ENCODE measurements at places on chromosomes 1 and 21.

DNA sequence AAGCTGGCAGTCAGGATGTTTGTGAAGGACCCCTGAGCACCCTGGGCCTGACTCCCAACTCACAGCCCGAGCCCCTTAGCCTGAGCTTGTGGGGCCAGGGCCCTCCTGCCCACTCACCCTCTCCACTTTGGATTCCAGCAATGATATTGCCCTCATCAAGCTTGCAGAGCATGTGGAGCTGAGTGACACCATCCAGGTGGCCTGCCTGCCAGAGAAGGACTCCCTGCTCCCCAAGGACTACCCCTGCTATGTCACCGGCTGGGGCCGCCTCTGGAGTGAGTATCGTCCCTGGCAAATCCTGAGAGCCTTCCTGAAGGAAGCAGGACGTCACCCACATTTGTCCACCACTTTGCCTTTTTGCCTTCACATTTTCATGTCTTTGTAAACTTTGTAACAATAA, 5.0 kb downstream of the CTRC start:
- H3K27me3 ChIP-seq, result no peaks in the 10 kb centered on the region
- H3K27ac ChIP-seq, result no peak overlapping the region
- H3K4me3 ChIP-seq, result no peak overlapping the region
- H3K4me1 ChIP-seq, result no peaks in the 10 kb centered on the region
- no peak for DNase-seq

- H3K4me1 ChIP-seq, result peaks cover 73% of the 10 kb centered on the region
- H3K36me3 ChIP-seq, result no peaks in the 10 kb centered on the region
- DNase-seq, result no peak
- H3K27ac ChIP-seq, result peak overlapping the region; percentile 100
- peak overlapping the region; percentile 71 for H3K4me3 ChIP-seq
Measured at GRCh38 chr1:150564051-150564991, 15.1 kb downstream of the MCL1 start.

- no peak overlapping the region for H3K27ac ChIP-seq
- H3K4me3 ChIP-seq, result no peak overlapping the region
- peaks cover 8% of the 10 kb centered on the region for H3K4me1 ChIP-seq
- no peaks in the 10 kb centered on the region for H3K36me3 ChIP-seq
- no peak for DNase-seq
- no peaks in the 10 kb centered on the region for H3K27me3 ChIP-seq
Measured at GRCh38 chr1:81840805-81841204, 40.1 kb downstream of the ADGRL2 start.

- H3K27ac ChIP-seq, result no peak overlapping the region
- no peak for DNase-seq
- no peaks in the 10 kb centered on the region for H3K27me3 ChIP-seq
- no peaks in the 10 kb centered on the region for H3K36me3 ChIP-seq
- H3K4me3 ChIP-seq, result no peak overlapping the region
- H3K4me1 ChIP-seq, result no peaks in the 10 kb centered on the region
Measured at GRCh38 chr1:18282851-18283600, 175.4 kb downstream of the IGSF21 start.

GRCh38 chr1:9385801-9386573, 93.3 kb downstream of the SPSB1 start:
- H3K27me3 ChIP-seq, result no peaks in the 10 kb centered on the region
- H3K4me1 ChIP-seq, result peaks cover 36% of the 10 kb centered on the region
- H3K4me3 ChIP-seq, result no peak overlapping the region
- H3K36me3 ChIP-seq, result no peaks in the 10 kb centered on the region

DNA sequence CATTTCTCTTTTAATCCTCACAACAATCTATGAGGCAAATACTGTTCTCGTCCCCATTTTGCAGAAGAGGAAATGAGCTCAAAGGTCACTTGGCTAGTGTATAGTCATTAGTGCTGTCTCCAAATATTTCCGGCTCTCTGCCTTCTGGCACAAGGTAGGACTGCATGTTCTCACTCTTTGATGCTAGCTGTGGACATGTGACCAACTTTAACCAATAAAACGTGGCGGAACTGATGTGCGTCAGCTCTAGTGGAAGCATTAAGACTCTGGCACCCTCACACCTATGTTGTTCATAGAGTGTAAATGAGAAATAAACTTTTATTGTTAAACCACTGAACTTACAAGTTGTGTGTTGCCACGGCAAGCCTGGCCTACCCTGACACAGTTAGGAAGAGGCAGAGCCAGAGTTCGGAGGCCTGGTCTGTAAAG, 5.0 kb upstream of the KIF21B start:
- no peaks in the 10 kb centered on the region for H3K36me3 ChIP-seq
- peaks cover 19% of the 10 kb centered on the region for H3K4me1 ChIP-seq
- DNase-seq, result no peak
- H3K4me3 ChIP-seq, result no peak overlapping the region
- no peak overlapping the region for H3K27ac ChIP-seq

- H3K4me1 ChIP-seq, result peaks cover 29% of the 10 kb centered on the region
- no peak for DNase-seq
- H3K27me3 ChIP-seq, result no peaks in the 10 kb centered on the region
- no peaks in the 10 kb centered on the region for H3K36me3 ChIP-seq
- peak overlapping the region; percentile 29 for H3K27ac ChIP-seq
Measured at GRCh38 chr1:19730232-19730631, 65.6 kb downstream of the HTR6 start.

GRCh38 chr1:31715087-31715872, 11.5 kb upstream of the COL16A1 start:
- no peaks in the 10 kb centered on the region for H3K36me3 ChIP-seq
- DNase-seq, result peak; percentile 86
- peak overlapping the region; percentile 95 for H3K27ac ChIP-seq
- H3K4me3 ChIP-seq, result peak overlapping the region; percentile 74
- H3K27me3 ChIP-seq, result no peaks in the 10 kb centered on the region
- peaks cover 17% of the 10 kb centered on the region for H3K4me1 ChIP-seq

DNA sequence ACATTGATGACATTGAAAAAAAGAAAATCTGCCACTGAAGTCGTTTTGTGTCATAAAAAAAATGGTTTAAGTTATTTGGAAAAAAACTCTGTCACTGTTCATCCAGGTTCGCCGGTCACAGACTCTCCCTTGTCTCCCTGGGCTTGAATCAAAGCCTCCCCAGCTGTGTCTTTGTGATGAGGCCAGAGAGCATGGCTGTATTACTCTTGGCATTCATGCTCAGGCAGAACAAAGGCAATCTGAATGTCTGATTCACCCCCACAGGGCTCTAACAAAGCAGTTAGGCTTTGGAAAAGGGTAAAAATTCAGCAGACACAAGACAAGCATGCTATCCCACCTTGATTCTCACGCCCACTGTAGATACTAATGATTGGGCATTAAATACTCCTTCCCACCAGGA, 304.3 kb upstream of the PLD5 start:
- DNase-seq, result no peak
- no peaks in the 10 kb centered on the region for H3K36me3 ChIP-seq
- H3K27ac ChIP-seq, result no peak overlapping the region
- no peak overlapping the region for H3K4me3 ChIP-seq
- no peaks in the 10 kb centered on the region for H3K27me3 ChIP-seq

DNA sequence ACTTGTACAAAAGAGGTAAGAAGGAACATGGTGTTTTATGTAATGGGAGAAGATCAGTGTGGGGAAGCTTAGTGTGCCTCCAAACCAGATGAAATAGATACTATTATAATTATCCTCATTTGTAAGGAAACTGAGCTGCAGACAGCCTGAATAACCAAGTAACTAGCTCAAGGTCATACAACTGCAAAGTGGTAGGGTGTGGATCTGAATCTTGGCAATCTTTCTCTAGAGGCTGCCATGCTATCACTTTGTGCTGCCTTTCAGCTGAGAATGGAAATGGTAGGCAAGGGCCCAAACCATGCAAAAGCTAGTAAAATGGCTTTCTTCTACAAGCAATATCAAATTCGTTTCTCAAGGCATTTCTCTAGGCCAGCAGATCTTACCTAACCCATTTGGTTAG, 51.0 kb downstream of the DUSP10 start:
- no peak for DNase-seq
- H3K36me3 ChIP-seq, result no peaks in the 10 kb centered on the region
- H3K27me3 ChIP-seq, result no peaks in the 10 kb centered on the region
- H3K27ac ChIP-seq, result no peak overlapping the region
- no peak overlapping the region for H3K4me3 ChIP-seq
- no peaks in the 10 kb centered on the region for H3K4me1 ChIP-seq

- H3K27ac ChIP-seq, result no peak overlapping the region
- no peaks in the 10 kb centered on the region for H3K27me3 ChIP-seq
- no peak overlapping the region for H3K4me3 ChIP-seq
Measured at GRCh38 chr1:234542211-234542850, 63.4 kb upstream of the TARBP1 start.

DNA sequence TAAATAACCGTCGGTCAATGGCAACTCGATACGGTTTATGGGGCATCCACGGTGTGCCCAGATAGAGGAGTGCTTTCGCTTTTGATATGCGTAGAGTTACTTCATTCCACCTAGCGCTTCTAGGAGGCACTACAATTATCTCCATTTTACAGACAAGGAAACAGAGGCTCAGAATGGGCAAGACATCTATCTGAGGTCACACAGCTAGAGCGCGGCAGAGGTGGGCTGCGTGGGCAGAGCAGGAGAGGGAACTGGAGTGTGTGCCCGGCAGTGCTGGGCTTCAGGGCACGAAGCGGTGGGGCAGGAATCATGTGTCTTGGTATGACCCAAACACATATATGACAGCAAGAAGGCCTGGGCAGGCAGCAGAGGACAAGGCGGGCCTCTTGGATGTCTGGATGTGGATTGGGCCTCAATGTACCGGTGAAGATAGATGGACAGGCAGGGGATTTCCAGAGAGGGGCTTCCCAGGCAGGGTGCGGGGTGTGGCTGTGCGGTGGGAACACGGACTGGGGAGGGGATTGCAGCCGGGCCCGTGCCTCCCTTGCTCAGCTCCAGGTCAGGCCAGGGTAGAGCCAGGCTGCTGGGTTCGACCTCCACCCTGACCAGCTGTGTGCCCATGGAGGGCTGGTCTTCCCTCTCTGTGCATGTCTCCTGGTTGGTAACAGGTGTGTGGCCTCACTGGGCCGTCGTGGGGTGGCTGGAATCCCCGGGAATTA, 21.2 kb downstream of the TP73 start:
- no peak for DNase-seq
- H3K36me3 ChIP-seq, result no peaks in the 10 kb centered on the region
- H3K27me3 ChIP-seq, result no peaks in the 10 kb centered on the region
- H3K4me1 ChIP-seq, result no peaks in the 10 kb centered on the region
- no peak overlapping the region for H3K4me3 ChIP-seq

GRCh38 chr21:33850401-33850800, 65.2 kb downstream of the ATP5PO start:
- H3K4me1 ChIP-seq, result no peaks in the 10 kb centered on the region
- H3K4me3 ChIP-seq, result no peak overlapping the region
- DNase-seq, result no peak
- H3K27ac ChIP-seq, result no peak overlapping the region
- no peaks in the 10 kb centered on the region for H3K36me3 ChIP-seq

DNA sequence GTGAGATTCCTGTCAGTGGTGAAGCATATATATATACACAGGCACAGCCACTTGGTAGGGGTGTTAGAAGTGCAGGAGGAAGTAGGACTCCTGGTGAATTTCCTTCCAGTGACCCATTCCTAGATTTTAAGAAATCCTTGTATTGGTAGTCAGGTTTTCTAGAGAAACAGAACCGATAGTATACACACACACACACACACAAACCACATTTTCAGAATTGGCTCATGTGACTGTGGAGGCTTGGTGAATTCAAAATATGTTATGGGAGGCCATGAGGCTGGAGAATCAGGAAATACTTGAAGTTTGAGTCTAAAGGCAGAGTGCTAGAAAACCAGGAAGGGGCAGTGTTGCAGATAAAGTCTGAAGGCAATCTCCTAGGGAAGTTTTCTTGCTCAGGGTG, 114.2 kb downstream of the FCRL5 start:
- no peak overlapping the region for H3K4me3 ChIP-seq
- no peaks in the 10 kb centered on the region for H3K36me3 ChIP-seq
- no peaks in the 10 kb centered on the region for H3K4me1 ChIP-seq
- no peaks in the 10 kb centered on the region for H3K27me3 ChIP-seq

GRCh38 chr1:43197343-43198127, 25.4 kb downstream of the CFAP57 start:
- no peaks in the 10 kb centered on the region for H3K27me3 ChIP-seq
- H3K4me3 ChIP-seq, result no peak overlapping the region
- no peak overlapping the region for H3K27ac ChIP-seq
- DNase-seq, result no peak
- no peaks in the 10 kb centered on the region for H3K4me1 ChIP-seq
- no peaks in the 10 kb centered on the region for H3K36me3 ChIP-seq

DNA sequence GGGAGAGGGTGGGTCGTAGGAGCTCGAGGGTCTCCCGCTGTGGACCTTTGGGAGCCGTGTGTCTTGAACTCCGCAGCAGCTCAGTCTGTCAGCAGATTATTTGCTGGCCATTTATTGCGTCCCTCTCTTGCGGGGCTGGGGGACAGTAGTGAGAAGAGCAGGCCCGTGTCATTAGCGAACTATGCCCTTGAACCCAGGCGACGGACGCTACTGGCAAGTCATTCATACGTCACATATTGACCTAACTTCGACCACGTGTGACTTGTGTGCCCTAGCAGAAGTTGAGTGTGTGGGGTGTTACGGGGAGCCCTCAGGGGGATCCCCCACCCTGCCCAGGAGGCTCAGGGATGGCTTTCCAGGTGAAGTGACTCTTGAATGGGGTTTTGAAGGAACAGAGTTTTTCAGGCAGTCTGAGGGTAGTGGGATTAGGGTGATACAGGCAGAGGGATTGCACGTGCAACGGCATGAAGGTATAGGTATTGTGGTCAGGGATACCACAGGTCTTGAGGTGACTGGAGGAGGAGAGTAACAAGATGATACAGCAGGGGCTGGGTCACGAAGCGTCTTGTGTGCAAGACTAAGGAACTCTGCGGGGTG, 13.0 kb downstream of the RCC1 start:
- H3K27me3 ChIP-seq, result no peaks in the 10 kb centered on the region
- H3K36me3 ChIP-seq, result peaks cover 2% of the 10 kb centered on the region
- peak overlapping the region; percentile 77 for H3K4me3 ChIP-seq
- no peak for DNase-seq
- H3K4me1 ChIP-seq, result peaks cover 8% of the 10 kb centered on the region
- H3K27ac ChIP-seq, result no peak overlapping the region

DNA sequence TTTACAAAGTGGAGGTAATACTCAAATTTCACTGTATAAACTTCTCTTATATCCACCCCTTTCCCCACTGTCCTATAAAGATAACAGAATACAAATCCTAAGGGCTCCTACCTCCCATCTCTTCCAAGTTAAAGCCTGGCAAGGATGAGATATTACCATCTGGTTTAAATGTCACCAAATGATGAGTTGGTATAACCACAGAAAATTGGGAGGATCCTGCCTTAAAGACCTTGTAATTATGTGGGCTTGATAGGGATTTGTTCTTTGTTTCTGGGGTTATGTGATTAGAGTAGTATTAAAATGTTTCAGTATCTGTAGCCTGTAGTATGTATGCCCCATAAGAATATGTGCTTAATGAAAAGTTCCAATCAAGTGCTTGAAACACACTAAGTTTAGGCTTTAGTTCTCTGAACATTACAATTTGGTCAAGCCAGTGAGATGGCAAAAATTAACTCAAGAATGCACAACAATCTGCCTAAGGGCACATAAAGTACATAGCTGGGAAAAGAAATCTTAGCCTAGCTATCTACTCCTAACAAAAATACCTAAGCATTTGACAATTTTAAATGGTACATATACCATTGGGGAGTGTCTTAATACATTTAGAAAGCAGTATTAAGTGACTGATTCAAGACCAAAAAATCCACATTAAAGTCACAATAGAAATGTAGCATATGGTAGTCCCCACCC, 14.0 kb downstream of the KDM5B start:
- no peaks in the 10 kb centered on the region for H3K4me1 ChIP-seq
- H3K4me3 ChIP-seq, result no peak overlapping the region
- no peak overlapping the region for H3K27ac ChIP-seq
- no peaks in the 10 kb centered on the region for H3K36me3 ChIP-seq

Data from thoracic aorta (tissue), 2 donors.